ENCODE measurements at places on chromosomes 7 and 10.
A peak's percentile ranks its signal among the peaks of the same experiment; 100 is the strongest.

DNA sequence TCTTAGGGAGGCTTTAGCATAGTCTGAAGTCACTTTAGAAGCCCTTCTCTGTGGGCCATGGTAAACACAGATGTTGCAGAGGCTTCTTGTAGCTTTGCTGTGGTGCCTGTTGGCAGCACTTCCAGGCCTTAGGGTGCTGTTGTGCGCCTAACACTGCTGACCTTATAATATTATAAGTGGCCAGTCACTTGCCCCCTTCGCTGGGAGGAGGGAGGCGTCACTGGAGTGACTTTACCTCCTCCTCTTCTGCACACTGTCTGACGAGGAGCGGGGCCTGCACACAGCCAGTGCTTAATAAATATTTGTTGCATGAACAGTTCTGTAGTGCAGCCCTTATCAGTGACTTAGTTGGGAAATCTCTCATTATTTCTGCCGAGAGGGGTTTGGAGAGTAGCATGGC, 63.3 kb downstream of the WDR37 start:
- no peak for DNase-seq

DNA sequence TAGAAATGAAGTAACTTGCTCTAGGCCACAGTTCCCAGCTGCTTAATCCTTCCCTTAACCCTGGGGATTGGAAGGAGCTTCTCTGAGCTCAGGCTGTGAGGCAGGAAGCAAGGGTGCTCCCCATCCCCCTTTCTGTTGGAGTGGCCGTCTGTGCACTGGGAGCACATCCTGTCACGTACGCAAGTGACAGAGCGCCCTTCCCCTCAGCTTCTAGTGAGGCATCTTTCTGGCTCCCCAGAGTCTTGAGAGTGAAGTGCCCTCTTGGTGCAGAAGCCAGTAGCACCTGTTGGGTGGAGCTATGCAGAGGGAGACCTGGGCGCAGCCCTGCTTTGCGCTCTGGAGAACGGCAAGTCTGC, 47.8 kb downstream of the SHH start:
- DNase-seq = no peak

GRCh38 chr10:36779238-36779846, 346.1 kb upstream of the ANKRD30A start:
- no peak for DNase-seq

DNA sequence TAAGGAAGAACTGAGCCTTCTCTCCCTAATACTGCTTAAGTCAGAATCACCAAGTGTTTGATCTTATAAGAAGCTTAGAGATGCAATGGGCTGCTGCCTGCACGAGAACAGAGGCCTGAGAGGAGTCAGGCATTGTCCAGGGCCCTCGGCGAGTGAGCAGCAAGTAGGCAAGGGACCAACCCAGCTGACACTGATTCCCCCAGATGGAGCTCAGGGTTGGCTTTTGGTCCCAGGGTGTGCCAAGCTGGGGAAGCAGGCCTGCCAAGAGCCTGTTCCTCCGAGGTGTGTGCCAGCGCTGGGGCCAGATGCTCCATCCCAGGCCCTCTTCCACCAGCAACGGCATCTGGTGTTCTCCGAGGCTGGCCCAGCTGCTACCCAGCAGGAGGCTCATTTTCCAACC, 222.0 kb upstream of the ZMIZ1 start:
- DNase-seq = no peak

GRCh38 chr7:3937146-3937545, 636.1 kb downstream of the SDK1 start:
- no peak for DNase-seq

- DNase-seq = no peak
These were observed 61.9 kb downstream of the RGS10 start for GRCh38 chr10:119480667-119481066.

DNA sequence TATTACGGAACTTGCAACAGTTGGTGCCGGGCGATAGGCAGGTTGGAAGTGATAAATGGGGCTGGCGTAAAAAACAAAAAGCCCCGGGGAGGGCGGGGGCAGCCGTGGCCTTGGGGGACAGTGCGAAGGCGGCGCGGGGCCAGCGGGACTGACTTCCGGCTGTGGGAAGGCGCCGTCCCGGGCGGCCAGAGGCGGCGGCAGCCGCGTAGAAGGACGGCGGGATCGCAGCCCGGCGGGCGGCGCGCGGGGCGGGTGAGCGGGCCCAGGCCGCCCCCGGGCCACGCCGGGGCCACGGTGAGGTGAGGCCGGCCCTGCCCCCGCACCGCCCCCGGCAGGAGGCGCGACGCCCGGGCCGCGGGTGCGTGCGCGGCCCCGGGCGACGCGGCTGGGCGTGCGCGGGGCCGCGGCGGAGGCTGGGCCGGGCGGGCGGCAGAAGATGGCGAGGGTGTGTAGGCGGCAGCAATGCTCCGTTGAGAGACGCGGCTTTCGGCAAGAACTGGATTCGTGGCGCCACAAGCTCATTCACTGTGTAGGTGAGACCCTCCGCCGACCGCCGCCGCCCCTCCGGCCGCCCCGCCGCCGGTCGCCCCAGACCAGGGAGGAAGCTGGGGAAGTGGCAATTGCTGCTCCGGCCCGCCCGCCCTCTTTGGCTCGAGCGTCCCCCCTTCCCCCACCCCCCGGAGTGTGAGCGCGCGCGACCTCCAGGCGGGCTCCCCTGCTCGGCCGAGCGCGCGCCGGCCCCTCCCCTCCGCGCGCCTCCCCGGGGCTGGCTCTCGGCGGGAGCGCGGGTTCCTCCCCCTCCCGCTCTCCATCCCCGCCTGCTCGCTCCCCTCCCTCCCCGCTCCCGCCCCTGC, at the start of gene LCOR:
TSS of gene LCOR (plus strand) at position 432 of the 854 bp plus-strand sequence. CDS start 116,760 bp downstream, outside the sequence.
- peak; percentile 47 for DNase-seq

DNA sequence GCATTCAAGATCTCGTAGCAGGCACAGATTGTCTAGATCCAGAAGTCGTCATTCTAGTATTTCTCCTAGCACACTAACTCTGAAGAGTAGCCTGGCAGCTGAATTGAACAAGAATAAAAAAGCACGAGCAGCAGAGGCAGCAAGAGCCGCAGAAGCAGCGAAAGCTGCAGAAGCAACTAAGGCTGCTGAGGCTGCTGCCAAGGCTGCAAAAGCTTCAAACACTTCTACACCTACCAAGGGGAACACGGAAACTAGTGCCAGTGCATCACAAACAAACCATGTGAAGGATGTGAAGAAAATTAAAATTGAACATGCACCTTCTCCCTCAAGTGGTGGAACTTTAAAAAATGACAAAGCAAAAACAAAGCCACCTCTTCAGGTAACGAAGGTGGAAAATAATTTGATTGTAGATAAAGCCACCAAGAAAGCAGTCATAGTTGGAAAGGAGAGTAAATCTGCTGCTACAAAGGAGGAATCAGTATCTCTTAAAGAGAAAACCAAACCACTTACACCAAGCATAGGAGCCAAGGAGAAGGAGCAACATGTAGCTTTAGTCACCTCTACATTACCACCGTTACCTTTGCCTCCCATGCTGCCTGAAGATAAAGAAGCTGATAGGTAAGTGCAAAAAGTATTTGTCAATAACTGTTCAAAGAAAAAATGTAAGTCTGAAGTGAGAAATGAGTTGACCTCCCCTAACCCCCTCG, 37.7 kb downstream of the CDK13 start:
- DNase-seq = no peak

- peak; percentile 47 for DNase-seq
These were observed 401 bp downstream of the LRRC27 start for GRCh38 chr10:132332433-132332754.

- no peak for DNase-seq
These were observed 105.5 kb downstream of the SEPTIN7 start for GRCh38 chr7:35906191-35906908.

DNA sequence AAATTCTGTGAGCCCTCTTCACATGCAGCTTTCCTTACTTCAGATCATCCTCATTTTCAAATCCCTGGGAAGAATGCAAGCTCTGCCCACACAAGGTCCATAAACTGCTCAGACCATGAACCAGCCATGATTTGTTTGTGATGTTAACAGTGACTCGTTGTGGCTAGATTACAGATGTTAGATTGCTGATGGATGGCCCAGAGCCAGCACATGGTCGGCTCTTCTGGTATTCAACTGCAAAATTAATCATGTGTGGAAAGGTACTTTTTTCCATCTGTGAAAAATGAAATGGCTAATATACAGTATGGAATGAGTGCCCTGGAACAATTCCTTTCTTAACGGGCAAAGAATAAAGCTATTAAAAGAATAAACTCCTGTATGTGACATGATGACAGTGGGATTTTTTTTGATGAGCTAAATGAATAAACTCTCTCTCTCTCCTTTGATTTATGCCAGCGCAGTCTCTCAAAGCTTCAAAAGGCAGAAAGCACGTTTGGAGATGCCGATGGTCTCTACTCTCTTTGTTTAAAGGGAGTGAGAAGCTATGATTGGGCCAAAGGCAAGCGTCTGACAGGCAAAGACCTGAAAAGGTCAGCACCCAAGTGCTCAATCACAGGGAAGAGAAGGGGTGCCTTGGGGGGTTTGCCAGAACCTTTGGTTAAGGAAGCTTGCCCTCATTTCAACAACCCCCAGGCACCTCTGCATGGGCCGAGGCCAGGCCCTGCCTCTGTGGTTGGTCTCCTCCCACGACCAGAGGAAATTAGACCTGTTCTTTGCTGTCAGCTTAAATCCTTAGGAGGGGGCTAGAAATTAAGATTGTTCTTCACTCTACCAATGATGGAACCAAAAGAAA, 444.0 kb upstream of the NFE2L3 start:
- DNase-seq = no peak

DNA sequence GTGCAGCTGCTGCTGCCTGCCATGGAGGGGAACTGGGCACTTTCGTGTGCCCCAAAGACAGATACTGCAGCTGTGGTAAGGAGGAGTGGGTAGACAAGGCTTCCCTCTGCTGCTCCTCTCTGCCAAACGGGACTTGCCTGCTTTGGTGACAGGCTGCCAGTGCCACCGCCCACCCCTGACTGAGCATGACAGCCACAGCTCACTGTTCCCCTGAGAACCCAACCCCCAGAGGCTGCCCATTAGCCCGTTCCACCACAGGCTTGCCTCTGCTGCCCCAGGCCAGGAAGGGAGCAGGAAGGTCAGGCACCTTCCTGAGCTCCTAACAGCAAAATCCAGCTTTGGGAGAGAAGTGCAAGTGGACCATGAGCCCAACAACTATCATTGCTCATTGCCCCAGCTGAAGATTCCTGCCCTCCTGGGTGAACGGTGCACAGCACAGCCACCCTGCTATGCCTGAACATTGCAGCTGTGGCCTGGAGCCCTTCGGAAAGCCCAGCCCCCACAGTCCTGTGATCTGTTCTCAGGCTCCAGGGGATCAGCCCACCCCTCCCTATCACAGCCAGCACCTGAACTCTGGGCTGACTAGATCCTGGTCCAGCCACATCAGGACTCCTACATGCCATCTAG, 58.7 kb upstream of the ANTXRL start:
- no peak for DNase-seq

GRCh38 chr7:141525973-141526514, 25.2 kb upstream of the AGK start:
- no peak for DNase-seq

GRCh38 chr10:90399782-90400181, 458.1 kb downstream of the HTR7 start:
- DNase-seq = no peak

GRCh38 chr10:132834891-132835847, 49.2 kb upstream of the NKX6-2 start:
- no peak for DNase-seq

- no peak for DNase-seq
These were observed 4.9 kb upstream of the ADIRF start for GRCh38 chr10:86963341-86963919.

GRCh38 chr7:108308903-108309302, 147.3 kb downstream of the NRCAM start:
- no peak for DNase-seq

DNA sequence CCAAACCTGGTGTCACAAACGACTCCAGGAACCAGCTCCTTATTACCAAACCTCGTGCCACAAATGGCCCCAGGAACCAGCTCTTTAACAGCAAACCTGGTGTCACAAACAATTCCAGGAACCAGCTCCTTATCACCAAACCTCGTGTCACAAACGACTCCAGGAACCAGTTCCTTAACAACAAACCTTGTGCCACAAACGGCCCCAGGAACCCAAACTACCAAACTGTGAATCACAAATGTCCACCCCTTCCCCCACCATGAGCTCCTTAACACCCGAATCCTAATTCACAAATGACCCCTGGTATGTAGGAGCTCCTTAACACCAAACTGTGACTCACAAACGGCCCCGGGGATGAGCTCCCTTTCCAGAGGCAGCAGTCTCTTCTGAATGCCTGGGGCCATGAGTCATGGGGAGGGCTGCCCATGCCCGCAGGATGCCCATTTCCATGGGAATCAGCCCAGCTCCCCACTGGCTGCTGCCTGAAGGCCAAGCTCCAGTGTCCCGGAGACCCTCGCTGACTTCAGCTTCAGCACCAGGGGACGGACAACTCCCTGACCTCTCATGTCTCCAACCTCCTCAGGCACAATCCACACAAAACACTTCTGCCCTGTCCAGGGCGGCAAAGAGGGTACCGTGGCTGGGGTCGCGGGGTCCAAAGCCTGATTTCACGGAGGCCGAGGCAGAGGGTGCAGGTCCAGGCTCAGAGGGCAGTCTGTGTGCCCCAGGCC, 213.1 kb downstream of the ELFN1 start:
- no peak for DNase-seq

DNA sequence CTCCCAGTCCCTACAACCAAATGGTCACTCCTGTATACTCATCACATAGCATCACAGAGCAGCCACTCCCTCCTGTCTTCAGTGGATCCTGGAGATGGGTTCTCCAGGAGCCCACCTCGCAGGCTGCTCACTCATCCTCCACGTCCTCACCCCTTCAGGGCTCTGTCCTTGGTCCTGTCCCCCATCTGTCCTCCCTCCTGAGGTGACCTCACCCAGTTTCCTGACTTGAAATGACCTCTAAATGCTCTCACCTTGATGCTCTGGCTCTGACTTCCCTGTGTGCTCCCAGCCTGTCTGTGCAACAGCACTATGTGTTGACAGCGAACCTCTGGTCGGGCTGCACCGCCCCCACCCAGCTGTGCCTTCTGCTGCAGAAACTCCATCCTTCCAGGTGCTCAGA, 2.1 kb upstream of the PPP2R2D start:
- DNase-seq = no peak

DNA sequence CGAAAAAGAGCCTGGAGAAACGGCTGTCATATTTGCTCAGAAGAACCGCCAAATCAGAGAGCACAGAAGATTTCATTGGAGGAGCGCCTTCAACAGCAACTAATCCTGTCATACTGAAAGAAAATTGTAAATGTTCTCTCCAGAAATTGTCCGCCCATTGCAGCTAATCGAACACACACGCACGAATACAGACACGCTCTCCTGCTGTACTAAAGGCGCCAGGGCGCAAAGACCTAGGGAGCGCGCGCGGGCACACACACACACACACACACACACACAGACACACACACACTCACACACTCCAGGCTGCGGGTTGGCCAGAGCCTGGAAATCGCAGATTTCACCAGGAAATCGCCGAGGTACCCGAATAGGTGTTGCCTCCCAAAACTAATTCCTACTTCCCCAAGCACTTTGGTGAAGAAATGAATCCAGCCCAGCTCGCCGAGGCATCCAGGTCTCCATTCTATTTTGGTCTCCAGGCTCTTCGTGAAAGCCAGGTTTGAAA, at the start of gene CHRM2:
TSS of gene CHRM2 (plus strand) at position 157 of the 505 bp plus-strand sequence. CDS start 146,214 bp downstream, outside the sequence.
- DNase-seq = no peak

GRCh38 chr10:7251696-7252465, 159.0 kb downstream of the SFMBT2 start:
- no peak for DNase-seq
